ENCODE measurements at places on chromosomes 5 and 9.

- peak; percentile 39 for DNase-seq
Observed at GRCh38 chr9:134597957-134598883, 43.4 kb upstream of the COL5A1 start.

DNA sequence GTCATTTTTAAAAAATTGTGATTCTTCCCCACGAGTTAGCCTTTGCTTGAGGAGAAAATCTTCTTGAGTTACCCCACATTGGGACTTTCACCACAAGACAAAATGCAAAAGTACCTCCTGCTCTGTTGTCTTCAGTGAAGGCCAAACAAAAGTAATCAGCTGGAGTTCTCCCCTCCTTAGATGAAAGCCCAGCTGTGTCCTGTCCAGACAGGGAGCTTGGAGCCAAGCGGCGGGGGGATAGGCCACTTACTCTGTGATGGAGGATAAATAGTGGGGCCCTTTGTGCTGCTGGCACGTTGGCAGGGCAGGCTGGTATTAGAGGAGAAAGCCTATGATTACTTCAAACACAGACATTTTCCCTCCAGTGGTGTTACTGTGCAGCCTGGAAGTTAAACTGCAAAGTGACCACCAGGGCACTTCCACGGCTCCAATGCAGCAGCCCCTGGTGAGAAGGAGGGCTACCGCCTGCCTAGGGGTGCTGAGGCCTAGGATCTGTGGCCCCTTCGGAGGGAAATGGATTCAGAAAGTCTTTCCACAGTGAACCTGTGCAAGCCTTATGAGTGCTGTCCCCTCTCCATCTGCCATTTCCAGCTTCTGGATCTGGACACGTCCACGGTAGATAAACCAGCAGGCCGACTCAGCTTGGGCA lies 155.0 kb downstream of the TMEM167A start:
- no peak for DNase-seq

DNA sequence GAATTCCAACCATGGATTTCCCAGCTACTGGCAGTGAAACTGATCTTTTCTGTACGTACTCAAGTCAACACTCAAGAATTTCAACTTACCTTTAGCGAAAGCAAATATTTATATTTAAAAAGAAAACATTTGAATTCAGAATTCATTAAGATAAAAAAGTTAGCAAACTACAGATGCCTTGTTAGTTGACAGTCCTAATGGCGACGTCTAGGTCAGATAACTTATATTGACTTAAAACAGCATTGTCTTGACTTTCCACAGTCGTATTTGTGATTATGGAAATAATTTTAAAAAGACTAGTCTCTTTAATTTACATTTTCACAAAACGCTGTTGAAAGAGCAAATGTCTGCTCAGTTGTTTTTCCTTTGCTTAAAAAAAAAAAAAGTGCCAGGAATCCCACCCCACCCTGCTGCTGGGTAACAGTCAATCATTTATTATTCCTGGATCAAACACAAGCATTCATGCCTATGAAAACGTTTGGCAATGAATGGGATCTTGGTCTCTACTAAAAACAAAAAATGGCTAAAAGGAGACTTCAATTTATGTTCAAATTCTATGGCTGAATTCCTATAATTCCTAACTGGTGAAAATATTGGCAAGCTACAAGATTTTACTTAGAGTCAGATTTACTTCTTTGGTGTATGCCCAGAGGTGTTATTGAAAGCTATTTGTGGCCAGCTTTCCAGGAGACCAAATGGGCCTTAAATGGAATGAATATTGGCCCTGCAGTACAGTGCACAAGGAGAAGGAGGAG lies 22.0 kb downstream of the OR2S2 start:
- DNase-seq, result no peak

- no peak for DNase-seq
Observed at GRCh38 chr9:113785334-113785733, 90.8 kb upstream of the ZNF618 start.

DNA sequence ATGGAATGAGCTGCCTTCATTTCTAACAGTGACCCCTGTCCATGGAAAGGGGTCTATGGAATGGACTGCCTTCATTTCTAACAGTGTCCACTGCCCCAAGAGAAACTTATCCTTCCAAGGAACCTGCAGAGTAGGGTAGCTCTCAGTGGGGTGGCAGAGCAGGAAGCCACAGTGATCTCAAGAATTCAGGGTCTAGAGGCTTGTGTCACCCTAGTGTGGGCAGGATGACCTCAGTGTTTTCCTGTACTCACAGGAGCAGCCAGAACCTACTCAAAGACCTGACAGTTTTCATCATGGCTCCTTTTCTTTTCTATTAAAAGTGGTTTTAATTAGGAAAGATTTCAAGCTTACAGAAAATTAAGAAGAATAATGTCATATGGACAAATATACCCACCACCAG lies 27.5 kb downstream of the SEC61B start:
- peak; percentile 15 for DNase-seq

DNA sequence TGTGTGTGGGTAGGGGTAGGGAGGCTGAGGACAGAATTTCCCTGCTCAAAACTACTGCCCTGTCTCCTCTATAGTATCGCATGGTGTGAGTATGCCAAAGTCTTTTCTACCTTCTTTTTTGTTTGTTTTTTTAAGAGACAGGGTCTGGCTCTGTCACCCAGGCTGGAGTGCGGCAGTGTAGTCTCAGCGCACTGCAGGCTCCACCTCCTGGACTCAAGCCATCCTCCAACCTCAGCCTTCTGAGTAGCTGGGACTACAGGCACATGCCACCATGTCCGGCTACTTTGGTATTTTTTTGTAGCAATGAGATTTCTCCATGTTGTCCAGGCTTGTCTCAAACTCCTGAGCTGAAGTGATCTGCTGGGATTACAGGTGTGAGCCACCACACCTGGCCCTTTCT lies 2.5 kb downstream of the SRP19 start:
- no peak for DNase-seq
